ENCODE measurements at places on chromosomes 16 and 17.

DNA sequence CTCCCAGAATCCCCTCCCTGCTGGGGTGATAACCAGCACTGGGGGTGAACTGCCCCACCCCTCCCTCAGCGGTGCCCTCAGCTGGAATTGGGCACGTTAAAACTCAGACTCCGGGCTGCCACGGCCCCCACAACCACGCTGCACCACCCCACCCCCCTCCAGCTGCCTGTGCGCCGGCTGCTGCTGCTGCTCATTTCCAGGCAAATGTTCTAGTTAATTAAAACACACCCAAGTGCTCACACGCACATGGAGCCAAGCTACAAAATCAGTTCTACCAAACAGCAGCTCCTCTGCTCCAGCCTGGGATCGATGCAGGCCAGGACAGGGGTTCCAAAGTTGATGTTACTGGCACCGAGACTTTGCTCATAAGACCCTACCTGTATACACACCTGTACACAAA lies 180.5 kb downstream of the ZNF423 start:
- no peak for DNase-seq

GRCh38 chr17:74950207-74950606 lies 14.5 kb downstream of the OTOP3 start:
- no peak for DNase-seq

GRCh38 chr17:40086150-40087044 lies 14.0 kb downstream of the NR1D1 start:
- no peak for DNase-seq

DNA sequence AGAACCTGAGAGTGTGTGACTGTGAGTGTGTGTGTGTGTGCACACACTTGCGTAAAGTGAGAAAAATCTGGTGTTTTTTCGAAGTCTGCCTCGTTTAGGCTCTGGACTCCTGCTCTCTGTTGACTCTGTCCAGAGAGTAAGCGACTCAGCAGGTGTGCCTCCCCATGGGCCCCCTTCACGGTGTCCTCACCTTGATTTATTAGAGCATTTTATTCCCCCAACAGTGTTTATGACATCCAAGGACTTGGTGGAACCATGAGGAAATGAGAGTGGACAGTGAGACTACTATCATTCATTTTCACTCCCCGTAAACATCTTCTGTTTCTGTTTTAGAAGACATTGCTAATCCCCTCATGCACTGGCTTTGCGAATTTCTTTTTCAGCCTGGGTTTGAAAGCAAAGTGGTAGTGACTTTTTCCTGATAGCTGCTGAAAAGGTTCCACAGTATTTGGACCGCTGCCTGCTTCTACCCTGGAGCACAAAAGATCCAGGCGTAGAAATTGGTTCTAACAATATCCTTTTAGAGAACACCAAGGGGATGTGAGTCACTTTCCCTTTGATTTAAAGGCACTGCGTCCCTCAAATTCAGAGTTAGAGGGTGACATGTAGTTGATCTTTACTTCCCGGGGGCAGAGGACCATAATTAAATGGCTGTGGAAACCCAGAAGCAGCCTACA lies 218.2 kb downstream of the WWOX start:
- no peak for DNase-seq

DNA sequence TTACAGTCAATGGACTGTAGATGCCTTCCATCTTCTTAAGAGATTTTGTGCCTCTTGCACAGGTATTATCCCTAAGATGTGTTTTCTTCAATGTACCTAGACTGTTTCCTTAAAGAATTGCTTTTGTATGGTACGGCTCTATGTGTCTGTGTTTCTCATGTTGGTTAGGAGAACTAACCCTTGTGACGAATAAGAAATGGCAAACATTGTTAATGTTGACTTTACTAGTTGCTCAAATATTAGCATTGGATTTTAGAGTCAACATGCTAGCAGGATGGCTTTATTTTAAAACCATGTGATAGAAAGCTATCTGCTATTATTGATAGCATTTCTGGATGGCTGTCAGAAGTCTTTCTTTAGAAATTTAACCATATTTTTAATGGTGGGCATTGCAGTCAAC lies 34.5 kb downstream of the WWOX start:
- no peak for DNase-seq

DNA sequence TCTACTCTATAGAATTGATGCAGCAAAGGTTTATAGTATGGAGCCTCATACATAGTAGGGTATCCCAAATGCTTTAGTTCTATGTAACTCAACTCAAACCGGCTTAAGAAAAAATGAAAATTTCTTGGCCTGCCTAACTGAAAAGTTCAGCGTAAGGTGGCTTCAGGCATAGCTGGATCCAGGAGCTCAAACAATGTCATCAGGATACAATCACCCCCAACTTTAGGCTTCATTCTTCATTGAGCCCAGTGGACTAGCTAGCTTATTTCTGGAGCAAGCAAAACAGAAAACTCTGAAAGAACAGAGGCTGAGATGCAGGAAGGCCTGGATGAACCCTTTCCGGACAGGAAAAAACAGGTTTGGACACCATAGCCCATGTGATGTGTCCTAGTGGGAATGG lies 147.5 kb upstream of the HS3ST4 start:
- no peak for DNase-seq

DNA sequence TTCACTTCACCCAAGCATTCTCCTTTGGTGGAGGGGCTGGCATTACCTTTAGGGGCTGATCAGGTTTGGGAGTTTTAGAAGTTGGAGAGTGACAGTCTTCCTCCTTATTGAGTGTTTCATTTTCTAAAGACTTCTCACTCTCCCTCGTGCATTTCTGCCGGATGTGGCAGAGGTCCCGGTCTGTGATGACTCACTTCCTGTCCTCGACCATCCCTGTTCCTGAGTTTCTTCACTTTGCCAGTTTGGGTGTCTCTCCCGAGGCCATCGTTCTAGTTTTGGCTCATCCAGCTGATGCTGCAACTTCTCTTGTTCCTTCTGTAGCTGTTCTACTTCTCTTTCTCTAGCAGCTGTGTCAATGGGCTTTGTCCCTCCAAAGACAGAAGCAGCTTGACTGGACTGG lies 104.3 kb downstream of the PHKB start:
- DNase-seq = peak; percentile 10

GRCh38 chr17:32349854-32350665 lies at the start of gene ZNF207:
ZNF207 (plus strand) TSS chr17:32350157; CDS start chr17:32350286, 129 bp downstream.
- peak; percentile 91 for DNase-seq

- no peak for DNase-seq
Measured at GRCh38 chr17:5665164-5665563, 80.9 kb upstream of the NLRP1 start.

DNA sequence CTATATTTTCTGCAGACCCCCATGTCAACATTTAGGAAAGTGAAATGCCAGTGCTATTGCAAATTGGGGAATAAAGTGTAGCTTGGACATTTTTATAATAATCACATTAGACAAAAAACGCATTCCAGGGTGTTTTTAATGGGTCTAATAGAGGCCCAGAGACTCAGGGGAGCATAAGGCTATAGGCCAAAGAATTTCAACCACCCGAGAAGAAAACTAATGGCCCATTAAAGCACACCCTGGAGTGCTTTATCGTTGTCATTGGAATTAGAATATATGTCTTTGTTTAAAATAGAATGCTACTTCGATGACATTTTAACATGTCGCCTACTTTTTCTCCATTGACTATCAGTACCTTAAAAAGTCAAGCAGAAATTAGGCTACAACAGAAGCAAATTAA lies 414.1 kb upstream of the CDH8 start:
- DNase-seq = no peak

GRCh38 chr17:17416007-17416399 lies 60.8 kb upstream of the MED9 start:
- DNase-seq = no peak

DNA sequence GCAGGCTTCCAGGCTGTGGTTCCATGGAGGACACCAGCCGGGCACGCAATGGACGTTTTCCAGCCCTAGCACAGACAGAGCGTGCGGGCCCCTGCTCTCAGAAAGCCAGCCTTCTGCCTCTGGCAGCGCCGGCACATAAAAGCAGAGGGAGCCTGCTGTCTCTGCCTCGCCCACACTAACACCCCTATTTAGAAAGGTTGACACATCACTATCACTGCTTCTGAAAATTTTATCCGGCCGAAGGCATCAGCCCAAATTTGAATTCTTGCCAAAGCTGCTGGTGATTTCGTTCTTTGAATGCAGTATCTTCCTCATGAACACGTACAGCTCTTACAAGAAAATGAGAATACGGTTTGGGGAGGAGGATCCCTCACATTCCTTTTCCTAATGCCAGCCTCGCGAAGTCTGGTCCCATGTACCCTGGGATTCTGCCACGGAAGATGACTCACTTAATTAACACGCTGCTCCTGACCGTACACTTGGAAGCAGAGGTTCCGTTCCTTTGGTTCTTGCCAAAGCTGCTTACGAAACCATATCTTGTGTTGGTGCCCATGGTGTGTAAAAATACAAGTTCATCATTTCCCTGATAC lies 1.3 kb upstream of the RAB11FIP3 start:
- no peak for DNase-seq

DNA sequence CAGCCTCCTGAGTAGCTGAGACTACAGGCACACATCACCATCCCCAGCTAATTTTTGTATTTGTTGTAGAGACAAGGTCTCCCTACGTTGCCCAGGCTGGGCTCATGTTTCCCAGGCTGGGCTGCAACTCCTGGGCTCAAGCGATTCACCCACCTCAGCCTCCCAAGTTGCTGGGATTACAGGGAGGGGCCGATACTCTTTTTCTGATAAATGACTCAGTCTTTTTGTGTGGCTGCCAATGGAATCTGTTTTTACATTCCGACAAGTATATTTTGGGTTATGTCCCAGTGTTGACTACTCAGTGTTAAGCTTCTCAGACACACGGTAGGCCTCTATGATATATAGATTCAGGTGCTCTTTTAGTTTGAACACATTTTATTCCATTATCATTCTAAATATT lies 58.1 kb downstream of the SLFN11 start:
- no peak for DNase-seq

GRCh38 chr17:50430821-50431618 lies 5.0 kb downstream of the ACSF2 start:
- no peak for DNase-seq

GRCh38 chr17:38578229-38579082 lies 27.3 kb downstream of the SRCIN1 start:
- DNase-seq = no peak

DNA sequence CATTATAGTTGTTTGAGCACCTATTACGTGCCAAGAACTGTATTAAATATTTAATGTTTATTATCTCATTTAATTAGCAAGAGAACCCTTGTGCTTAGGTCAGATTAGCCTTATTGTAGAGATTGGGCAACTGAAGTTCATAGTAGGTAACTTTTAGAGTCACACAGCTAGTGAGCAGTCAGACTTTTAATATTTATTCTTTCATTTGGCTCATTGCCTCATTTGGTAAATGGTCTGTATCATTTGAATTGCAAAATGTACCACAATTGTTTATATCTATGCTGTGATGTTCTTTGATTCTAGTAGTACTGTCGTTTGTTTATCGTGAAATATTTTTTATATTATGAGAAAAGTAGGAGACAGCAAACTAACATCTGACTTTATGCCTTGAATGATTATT lies 7.6 kb downstream of the CLTC start:
- DNase-seq = no peak

GRCh38 chr16:20883554-20884239 lies 16.5 kb downstream of the DCUN1D3 start:
- no peak for DNase-seq

DNA sequence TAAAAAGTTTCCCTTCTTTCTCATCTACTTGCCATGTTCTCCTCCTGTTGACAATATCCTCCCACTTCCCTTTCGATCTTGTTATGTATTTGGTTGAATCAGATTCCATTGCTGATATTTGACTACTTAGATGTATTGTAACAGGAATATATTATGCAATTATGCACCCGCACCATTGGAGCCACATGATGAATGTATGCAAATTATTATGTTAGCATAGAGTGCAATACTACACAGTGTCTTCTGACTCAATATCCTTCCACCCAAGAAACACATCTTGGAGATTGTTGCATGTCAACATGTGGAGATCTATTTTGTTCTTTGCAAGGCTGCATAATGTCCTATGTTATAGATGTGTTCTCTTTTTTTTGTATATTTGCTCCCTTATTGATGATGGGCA lies 219.2 kb upstream of the RBFOX1 start:
- DNase-seq = no peak

DNA sequence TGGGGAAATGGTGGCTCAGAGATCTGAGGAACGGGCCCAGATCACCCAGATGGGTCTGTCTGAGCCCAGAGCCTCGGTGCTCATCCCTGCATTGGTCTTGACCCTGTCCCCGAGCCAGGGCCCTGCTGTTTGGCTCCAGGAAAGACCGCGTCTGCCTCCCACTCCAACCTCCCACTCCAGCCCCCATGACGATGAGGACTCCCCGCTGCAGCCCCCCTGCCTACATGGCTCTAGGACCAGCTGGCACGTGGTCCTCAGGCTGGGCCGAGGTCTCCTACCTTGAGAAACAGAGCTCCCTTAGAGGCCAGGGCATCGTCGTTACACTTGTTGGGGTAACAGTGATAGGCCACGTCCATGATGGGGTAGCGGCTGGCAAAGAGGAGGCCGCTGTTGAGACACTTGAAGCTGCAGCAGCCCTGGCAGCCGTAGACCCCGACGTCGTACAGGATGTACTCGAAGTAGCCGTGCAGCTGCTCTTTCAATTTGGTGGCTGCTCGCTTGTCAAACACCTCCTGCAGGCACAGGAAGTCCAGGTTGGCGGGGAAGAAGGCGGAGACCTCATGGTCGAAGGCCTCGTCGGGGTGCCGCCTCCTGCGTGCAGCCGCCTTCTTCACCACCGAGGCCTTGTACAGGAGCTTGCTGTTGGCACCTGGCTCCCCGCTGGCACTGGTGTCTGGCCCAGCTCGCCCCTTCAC lies 59.9 kb downstream of the PRMT7 start:
- DNase-seq = no peak

GRCh38 chr16:2186505-2186904 lies 9.9 kb downstream of the CASKIN1 start:
- no peak for DNase-seq

DNA sequence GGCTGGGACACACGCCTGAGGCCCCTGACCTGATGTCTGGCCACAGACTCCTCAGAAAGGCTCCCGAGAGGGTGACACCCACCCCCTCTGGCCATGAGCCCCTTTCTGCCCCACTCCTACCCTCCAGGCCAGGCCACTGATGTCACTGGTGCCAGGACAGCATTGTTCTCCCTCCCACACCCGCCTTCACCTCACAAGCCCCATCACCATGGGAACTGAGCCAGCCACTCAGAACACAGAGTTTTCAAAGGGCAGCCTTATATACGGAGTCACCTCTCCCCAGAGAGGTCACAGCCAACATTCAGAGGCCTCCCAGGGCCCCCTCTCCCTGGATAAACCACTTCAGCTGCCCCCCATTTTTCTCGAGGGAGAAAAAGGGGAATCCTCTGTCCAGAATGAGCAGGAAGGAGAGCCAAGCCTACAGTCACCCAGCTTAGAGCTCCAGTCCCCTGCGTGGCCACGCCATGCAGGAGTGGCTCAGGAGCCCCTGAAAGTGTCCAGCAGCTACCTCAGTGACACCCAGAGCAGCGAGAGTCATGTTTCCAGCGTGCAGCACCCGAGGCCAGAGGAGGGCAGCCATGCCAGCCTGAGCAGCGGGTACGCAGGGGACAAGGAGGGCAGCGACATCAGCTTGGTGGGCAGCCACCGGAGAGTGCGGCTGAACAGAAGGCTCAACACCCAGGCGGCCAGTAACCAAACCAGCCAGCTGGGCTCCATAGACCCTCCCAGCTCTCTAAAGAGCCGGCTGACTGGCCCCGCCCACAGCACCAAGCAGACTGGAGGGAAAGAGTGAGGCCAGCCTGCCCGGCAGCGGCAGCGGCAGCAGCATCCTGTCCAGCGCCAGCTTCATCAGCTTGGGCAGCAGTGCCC lies at the start of gene C16orf82:
Gene C16orf82 (plus strand): TSS at position 260 of the 870 bp plus-strand sequence.
- DNase-seq = no peak

Measured in effector memory CD4-positive, alpha-beta T cell (primary cell).